Iris pigment epithelial cell (primary cell): ENCODE measurements at places on chromosomes 1 and 21.
A peak's percentile ranks its signal among the peaks of the same experiment; 100 is the strongest.

DNA sequence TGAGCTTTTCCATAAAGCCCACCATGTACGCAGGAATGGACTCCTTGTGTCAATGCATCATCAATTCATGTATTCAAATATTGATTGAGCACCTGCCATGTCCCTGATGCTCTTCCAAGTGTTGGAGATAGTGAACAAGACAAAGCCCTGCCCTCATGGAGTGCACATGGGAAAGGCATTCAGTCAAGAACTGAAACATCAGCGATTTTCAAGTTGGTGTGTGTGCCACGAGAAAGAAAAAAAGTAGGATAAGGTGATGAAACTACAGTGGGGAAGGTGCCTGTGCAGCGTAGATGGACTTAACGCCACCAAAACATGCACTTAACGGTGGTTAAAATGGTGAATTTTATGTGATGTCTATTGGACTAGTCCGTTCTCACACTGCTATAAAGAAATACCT, 432.7 kb upstream of the VAMP3 start:
- no peak for DNase-seq

DNA sequence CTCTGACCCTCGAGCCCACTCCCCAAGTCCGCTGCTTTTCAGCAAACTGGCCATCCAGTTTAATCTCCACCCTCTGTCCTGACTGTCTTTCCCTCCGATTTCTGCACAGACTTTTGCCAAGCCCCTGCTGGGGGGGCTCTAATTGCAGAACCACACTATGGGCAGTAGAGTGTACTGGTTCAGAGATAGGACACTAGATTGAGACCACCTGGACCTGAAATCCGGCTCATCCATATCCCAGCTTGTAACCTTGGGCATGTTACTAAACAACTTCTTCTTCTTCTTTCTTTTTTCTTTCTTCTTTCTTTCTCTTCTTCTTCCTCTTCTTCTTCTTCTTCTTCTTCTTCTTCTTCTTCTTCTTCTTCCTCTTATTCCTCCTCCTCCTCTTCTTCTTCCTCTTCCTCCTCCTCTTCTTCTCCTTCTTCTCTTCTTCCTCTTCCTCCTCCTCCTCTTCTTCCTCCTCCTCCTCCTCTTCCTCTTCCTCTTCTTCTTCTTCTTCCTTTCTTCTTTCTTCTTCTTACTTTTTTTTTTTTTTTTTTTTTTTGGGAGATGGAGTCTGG, 7.7 kb downstream of the LRRC71 start:
- no peak for DNase-seq

DNA sequence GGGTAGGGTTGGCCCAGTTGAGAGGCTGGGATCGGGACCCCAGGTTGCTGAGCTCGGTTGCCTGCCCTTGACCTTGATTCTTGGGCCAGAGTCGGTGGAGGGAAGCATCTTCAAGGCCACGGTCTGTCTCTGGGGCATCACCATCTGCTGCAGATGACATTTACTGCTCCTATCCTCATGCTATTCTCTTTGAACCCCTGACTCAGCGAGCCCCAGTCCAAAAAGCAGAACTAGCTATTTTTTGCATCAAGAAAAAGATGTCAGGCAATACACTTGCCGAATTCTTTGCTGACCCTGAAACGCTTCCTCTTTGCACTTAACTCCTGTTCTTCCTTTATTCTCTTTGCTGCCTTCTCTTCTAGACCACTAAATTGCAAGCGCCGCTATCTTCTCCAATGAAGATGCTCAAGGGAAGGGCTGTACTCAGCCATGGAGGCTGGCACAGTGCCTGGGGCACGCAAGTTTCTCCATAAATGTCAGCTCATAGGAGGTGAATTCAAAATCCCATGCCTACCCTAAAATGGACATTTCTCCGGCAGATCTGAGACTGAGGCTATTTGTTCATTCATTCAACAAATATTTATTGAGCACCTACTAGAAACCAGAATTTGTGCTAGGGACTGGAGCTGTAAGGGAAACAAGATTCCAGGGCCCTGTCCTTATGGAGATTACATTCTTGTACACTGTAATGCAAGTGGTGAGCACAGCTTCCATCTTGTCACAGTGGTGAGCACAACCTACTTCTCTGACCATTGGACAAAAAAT, 20.5 kb upstream of the CAPZB start:
- no peak for DNase-seq

DNA sequence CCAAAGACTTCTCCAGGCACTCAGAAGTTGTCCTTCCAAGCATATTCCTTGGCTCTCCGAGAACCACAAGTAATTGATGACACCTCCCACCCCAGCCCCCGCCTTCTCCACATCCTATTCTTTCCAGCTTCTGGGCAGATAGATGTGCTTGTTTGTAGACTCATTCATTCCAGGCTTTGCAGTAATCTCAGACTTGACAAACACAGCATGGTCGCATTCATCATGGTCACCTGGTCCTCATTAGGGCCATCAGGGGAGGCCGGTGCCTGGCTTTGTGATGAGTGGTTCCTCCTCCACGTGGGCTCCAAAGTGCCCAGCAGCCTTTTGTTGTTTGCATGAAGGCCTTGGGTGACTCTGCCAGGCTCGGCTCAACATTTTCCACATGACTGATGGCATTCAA, 28.5 kb upstream of the KCNE2 start:
- no peak for DNase-seq

DNA sequence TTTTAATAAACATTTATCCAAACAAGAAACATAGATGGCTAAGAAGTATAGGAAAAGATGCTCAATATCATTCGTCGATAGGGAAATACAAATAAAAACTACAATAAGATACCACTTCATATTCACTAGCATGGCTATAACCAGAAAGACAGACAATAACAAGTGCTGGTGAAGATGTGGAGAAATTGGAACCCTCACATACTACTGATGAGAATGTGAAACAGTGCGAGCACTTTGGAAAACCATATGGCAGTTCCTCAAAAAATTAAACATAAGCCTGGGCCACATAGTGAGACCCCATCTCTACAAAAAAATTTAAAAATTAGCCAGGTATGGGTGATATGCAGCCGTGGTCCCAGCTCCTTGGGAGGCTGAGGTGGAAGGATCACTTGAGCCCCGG, 9.1 kb upstream of the TMEM54 start:
- DNase-seq, result no peak

DNA sequence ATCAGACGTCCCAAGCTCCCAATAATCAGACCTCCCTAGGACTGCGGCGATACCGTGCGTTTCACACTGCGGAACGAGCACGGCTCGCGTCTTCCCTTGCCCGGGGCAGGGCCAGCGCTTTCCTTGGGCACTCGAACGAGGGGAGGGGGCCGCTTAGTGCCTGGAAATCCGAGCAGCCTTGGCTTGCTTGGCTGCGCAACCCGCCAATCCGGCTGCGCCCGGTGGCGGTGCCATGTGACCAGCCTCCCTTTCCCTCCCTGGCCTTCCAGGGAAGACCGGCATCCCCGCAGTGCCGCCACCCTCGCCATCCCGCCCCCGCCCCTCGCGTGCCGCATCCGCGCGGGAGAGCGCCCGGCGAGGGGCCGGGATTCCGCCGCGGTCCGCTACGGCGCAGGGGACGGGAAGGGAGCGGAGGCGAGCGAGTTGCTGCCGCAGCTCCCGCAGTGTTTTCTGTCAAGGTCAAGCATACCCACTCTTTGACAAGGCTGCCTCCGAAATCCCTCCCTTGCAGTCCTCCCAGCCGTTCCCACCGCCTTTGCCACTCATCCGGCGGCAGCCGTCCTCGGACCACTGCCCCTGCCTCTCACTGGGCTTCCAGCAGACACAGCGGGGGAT, 8.3 kb upstream of the RNF19B start:
- peak; percentile 42 for DNase-seq

DNA sequence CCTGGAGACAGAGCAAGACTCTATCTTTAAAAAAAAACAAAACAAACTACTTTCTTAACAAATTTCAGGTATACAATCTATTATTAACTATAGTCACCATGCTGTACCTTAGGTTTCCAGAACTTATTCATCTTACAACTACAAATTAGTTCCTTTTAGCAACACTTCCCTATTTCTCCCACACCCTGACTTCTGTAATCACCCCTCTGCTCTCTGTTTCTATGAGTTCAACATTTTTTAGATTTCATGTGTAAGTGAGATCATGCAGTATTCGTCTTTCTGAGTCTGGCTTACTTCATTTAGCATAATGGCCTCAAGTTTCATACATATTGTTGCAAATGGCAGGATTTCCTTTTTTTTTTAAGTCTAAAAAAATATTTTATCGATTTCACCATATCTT, 77.9 kb upstream of the LPGAT1 start:
- no peak for DNase-seq

DNA sequence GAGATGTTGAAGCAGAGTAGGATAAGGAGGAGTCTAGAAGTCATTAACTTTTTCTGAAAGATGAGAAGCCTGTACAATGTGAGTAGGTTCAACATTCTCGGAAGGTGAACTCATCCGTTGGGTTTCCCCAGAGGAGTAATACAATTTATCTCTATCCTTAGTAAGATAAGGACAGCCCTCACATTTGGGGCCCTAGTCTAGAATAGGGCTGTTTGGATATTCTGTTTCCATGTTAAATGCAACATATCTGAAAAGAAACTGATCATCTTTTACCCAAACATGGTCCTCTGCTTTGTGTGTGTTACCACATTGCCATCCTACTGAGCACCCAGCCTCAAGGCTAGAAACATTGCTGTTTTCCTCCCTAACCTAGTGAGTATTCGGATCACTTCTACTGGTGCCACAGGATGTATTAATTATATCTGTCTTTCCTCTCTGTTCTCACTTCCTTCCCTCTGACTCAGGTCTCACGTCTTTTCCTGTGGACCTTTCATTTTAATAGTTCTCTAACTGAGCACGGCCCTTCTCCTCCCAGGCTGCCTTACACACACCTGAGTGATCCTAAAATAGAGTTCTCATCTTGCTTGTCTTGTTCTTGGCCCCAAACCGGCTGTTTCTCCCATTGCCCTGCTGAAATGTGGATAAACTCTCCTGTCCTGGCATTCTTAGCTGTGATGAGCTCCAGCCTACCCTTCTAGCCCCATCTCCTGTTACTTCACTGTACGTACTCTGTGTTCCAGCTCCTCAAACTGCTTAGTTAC, 91.7 kb downstream of the CDC14A start:
- DNase-seq, result peak; percentile 73

DNA sequence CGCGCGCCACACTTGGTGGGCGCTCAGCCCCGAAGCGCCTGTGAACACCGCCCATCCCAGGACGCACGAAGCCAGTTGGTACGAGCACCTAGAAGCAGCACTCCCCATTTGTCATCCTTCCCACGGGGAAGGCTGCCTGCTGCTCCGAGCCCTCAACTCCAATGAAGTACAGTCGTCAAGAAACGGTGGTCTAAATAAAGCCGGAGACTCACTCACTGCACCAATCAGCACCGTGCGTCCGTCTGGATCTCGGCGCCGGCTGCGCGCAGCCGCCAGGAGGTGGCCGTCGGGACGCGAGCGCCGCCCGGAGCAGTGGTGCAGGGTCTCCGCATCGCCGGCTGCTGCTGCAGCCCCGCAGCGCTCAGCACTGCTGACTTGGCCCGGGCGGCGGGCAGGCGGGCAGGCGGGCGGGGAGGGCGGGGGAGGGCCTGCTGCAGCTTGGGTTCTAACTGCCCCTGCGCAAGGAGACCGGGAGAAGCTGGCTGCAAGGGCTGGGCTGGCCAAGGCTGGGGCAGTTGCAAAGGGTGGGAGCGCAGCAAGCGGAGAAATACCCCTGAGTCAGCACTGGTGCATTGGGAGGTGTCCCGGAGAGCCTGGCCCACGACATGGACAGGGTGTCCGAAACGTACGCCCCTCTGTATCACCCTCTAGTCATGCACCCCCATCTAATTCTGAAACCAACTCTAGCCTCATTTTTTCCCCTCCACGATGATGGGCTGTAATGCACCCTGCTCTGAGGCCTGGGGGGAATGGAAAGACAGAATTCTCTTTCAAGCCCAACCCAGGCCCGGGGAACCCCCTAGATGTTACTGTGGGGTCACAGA, 35.8 kb upstream of the H6PD start:
- DNase-seq, result peak; percentile 71

- no peak for DNase-seq
These were observed 141.9 kb downstream of the TSEN15 start for GRCh38 chr1:184193451-184193850.

DNA sequence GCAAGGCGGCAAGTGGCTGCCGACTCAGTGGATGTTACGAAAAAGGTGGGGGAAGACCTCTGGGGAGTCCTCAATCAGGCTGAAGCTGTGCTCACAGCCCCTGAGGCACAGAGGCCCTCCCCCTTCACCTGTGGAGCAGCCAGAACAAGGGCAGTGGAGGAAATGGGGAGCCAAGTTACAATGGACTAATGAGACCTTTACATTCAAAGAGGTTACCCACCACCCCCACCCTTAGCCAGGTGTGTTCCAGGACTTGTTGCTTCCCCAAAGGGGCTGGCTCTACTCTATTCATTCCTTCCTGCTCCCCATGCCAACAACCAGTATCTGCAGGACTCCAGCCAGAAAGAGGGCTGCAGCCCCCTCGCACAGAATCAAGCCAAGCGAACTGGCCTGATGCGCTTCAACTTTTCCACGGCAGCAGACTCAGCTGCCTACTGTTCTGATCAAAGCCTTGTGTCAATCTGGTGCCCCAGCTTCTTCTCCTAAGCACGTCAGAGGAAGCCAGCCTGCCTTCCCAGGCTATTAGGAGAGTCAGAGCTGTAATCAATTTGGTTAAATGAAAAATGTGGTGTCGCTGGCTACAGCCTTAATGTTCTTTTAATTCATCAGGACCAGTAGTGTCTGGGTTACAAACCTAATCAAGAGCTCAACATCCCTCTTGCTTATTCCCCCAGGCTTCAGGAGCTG, 1.8 kb upstream of the SYT2 start:
- DNase-seq, result no peak

DNA sequence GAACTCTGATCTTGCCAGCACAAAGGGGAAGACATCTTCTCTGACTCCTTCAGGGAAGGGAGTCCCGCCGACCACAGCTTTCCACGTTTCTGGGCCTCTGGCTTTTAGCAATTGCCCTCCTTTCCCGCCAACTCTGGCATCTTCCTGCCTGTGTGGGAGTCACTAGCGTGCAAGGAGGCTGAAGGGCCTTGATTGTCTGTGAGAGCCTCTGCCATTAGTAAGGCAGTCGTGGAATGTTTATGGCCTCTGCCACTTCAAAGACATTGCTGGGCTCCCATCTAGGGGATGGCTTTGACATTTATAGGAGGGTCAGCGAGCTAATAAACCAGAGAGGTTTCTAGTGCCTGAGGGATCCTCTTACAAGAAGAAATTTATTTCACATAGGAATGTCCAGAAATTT, 14.3 kb upstream of the PROK1 start:
- DNase-seq, result no peak

DNA sequence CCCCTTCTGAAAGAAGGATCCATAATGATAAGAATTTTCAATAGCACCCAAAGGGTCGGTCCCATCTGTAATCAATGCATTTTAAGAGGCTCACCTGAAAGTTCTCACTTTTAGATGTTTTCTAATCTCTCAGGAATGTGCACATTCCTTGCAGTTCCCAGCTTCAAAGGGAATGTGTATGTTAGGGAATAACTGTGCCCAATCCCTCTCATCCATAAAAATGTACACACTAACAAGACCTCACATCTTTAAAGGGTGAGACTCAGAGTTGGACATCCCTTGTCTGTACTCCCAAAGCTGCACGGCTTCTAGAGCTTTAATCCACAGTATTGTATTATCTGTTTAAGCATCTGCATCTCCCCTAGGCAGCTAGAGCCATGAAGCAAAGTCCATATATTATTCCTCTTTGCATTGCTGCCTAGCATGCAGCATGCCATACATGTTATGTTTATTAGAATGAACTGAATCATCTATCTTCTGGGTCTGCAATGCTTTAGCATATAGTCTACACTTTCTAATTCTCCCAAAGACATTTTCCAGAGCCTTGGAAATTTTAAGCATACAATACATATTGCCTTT, 9.3 kb upstream of the CCN1 start:
- no peak for DNase-seq
